Activated CD4-positive, alpha-beta T cell treated with anti-CD3 and anti-CD28 coated beads for 1 hour (primary cell): ENCODE measurements at places on chromosomes 4 and X.

DNA sequence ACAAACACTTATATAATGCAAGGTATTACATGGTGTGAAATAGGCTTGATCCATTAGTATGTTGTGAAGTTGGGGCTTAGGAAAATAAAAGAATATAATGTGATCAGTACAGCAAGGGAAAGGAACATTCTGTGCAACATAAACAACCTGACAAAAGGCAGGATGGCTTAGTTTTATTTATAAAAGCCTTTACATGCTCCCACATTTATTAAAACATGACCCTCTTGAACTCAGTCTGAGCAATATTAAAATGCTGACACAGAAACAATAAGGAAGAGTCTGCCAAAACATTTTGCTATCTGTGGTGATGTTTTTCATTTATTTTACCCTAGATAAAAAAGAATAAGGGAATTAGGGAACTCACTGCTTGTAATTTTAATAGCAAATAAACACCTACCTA is 519.7 kb downstream of the PCDH7 start:
- no peak for DNase-seq

DNA sequence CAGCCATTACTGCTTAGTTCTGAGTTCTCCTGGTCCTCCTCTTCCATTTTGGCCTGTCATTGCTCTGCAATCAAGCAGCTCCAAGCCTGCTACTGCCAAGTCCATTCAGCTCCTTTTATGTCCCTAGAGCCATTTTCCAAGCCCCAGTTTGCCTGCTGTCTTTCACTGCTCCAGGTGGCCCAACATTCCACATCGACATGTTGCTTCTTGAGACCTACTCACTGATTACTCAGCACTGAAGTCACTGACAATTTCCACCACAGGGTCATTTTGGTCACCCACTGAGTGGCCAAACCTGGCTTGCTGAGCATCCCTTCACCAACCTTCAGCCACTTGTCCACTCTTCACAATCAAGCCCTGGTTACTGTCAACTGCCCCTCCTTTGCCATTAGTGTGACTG is 27.2 kb downstream of the LRIT3 start:
- no peak for DNase-seq

DNA sequence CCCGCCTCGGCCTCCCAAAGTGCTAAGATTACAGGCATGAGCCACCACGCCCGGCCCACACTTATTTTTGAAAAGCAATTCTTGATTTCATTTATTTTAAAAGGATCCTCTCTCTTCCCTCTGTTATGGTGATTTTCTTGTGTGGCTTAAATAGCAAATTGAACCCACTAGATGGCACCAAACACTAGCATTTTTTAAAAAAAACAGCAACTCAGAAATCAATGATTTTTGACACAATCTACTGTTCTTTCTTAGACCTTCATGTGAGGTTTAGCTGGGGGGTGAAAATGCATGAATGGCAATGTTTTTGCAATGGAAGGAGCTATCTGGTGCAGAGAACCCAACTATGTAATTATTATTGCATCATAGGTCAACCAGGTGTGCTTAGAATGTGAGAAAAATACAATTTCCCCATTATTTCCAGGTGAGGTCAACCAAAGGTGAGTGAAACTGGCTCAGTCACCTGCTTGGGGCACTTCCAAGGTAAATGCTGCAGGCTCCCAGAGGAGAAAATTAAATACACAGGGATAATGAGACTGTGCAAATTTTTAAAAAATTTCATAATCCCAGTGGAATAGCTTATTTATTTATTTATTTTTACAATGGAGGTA is 226.7 kb upstream of the PRKX start:
- DNase-seq, result no peak

GRCh38 chr4:186105647-186106321 is 1.3 kb downstream of the FAM149A start:
- DNase-seq, result no peak

DNA sequence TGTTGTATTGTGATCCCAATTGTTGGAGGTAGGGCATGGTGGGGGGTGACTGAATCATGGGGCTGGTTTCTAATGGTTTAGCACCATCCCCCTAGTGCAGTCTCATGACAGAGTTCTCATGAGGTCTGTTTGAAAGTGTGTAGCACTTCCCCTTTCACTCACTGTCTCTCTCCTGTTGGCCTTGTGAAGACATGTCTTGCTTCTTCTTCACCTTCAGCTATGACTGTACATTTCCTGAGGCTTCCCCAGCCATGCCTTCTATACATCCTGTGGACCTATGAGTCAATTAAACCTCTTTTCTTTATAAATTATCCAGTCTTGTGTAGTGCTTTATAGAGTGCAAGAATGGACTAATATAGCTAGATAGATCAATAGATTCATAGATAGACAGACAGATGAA is 230.0 kb downstream of the MAGEE1 start:
- DNase-seq, result no peak

- DNase-seq, result no peak
Observed at GRCh38 chrX:15988661-15989603, 134.3 kb upstream of the AP1S2 start.

GRCh38 chrX:56782352-56782751 is 53.3 kb downstream of the NBDY start:
- DNase-seq, result no peak

- DNase-seq, result no peak
Observed at GRCh38 chr4:154928640-154929257, 147.7 kb downstream of the RBM46 start.

GRCh38 chr4:81164623-81165416 is 50.2 kb downstream of the PRKG2 start:
- DNase-seq, result no peak

DNA sequence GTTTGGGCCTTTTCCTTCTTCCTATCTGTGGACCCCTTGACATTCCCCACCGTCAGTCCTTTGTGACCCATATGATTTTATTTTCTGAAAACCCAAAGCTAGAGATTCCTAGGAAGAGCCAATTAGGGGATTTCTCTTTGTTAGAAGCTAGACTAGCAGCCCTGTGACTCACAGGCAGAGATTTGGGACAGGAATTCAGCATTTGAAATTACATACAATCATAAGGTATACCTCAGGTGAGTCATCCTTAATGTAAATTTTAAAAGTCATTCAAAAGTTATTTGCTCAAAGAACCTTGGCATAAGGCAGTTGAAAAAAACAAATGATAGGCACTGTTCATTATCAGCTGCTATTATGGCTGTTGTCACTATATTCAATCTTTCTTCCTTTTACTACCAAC is 40.6 kb downstream of the USP26 start:
- DNase-seq, result no peak

- DNase-seq, result no peak
Observed at GRCh38 chr4:27081675-27082586, 221.3 kb downstream of the STIM2 start.

DNA sequence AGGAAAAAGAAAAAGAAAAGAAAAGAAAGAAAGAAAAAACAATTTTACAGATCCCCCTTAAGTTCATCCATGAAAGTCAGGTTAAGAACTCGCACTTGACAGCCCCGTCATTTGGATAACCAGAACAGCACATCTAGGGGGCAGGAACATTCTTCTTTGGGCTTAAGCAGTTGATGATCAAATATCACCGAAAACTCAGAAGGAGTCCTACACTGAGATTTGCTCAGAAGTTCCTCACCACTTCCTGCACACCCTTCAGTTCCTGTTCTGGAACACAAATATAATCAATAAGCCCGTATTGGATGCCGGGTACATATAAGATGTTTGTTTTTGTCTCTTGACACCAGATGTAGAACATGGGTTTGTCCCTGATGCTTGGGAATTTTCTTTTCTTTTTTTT is 14.7 kb downstream of the NLGN3 start:
- no peak for DNase-seq

- DNase-seq, result no peak
Observed at GRCh38 chr4:12084690-12085089, 656.0 kb upstream of the HS3ST1 start.

DNA sequence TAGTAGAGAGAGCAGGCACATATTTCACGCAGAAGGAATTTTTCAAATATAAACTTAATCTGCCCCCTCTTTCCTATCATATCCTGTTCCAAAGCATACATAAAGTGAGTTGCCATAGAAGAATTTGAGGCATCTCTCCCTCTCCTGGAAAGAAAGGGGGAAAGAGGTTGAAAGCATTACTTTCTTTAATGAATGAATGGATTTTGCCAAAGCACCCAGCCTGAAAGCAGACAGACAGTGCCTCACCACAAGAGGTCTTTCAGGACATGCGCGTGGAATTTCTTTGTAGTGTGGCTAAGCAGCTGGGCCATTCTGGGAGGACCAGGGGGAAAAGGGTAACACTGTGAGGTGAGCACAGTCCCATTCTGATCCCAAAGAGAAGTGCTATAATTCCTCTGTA is 651.4 kb downstream of the IQCM start:
- DNase-seq, result no peak

DNA sequence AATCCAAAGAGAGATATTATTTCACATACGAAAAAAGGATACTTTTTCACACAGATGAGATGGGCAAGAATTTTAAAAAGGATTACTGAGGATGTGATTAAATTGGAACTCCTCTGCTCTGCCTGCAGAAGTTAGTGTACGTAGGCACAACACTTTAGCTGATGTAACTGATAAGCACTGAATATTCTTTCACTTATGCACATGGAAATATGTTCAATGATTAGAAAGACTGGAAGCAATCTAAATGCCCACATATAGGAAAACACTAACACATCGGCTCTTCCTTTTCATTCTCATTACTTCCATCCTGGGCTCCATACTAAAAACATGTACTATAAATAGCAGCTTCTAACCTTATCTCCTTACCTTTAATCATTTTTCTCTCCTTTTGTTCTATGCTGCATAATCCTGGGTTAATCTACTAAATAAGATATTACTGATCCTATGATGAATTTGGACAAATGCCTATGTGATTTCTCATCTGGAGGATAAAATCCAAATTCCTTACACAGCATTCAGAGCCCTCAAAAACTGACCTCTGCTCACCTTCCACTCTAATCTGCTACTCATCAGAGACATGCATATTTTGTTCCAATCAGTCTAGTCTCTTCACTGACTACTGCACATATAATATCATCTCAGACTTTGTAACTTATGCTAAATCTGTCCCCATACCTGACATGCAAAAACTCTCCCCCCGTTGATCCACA is 197.8 kb downstream of the PDGFC start:
- DNase-seq, result no peak

GRCh38 chr4:37816719-37817118 is 9.8 kb upstream of the PGM2 start:
- DNase-seq, result no peak

DNA sequence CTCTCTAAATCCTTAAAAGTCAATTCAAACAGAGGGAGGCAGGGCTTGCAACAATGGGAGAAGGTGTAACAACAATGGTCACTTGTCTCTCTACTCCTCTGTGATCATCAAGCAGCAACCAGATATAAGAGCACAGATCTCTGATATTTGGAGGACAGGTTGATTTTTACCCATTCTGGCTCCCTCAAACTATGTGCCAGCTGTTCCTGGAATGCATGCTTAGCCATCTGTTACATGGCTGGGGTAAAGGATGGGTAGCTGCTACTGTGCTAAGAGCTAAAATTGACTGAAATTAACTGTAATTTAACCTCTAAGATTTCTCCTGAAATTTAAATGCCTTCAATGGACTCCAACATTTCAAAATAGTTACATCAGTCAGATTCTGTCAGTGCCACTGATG is 1459.9 kb downstream of the PCDH7 start:
- no peak for DNase-seq

DNA sequence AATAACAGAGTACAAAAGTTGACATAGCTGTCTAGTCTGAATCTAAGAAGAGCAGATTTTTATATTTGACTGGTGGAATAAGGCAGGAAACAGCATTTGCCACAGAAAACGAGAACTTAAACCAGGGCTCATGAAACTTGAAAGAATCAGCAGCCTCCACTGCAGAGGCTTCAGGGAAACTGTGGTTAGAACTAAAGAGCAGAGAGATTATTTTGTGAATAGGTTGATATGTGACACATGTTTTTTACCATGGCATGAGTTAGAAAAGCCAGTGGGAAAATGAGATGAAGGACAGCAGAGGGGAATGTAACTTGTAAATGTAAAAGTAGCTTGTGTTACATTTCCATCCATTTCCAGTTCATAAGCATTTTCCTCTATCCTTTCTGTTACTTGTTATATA is 63.7 kb upstream of the CAMK2D start:
- DNase-seq, result no peak

DNA sequence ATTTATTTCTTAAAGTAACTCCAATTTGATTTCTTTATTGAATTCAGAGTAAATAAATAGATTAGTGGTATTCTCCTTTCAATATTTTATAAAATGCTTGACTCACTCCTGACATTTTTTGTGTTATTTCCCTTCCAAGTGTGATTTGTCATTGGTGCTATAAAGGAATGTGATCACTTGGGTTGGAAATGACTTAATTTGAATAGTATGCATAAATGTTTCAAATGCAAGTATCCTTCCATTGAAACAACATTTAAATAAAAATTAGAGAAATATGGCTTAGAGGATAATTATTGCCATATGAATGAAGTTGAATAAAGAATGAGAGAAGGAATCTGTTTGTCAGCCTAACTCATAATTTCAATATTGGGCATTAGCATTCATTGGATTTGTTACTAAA is 182.7 kb downstream of the PABPC4L start:
- no peak for DNase-seq

DNA sequence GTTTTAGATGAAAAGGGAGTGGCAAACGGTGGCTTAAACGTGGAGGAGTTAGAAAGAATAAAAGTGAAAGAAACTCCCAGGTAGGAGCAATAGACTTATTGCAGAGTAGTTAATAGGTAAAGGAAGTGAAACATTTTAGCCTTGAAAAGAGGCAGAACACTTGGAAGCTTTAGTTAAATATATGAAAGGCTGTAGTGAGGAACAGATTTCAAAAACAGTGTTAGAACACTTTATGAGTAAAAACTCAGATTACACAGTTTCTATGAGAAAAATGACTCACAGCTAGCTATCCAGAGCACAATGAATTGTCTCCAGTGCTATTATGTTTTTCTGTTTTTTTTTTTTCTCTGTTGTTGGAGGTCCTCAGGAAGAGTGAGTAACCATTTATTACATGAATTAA is 45.8 kb downstream of the TACR3 start:
- no peak for DNase-seq

- DNase-seq, result no peak
Observed at GRCh38 chr4:71268166-71268565, 70.7 kb upstream of the SLC4A4 start.

GRCh38 chr4:166518776-166519175 is 645.7 kb downstream of the TLL1 start:
- DNase-seq, result no peak

- DNase-seq, result no peak
Observed at GRCh38 chr4:157722146-157722545, 450.7 kb downstream of the GASK1B start.

DNA sequence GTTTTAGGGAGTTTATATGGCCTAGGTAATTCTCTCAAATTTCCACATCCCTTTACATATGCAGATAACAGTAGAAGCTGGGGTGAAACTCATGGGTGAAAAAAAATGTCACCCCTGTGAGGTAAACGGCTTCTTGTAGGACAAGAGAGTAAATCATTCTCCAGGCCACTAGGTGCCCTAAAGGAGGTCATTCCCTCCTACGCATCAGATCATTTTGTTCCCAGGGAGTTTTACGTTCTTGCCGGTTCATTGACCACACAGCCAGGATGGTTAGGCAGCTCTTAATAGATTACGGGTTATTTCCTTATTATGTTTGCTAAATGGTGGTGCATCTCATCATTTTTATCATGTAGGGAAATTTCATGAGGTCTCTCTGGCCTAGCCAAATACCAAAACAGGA is 225.8 kb upstream of the NOCT start:
- no peak for DNase-seq

- no peak for DNase-seq
Observed at GRCh38 chr4:164381859-164382258, 372.1 kb upstream of the SMIM31 start.
